ENCODE measurements at places on chromosomes 16 and 17.

DNA sequence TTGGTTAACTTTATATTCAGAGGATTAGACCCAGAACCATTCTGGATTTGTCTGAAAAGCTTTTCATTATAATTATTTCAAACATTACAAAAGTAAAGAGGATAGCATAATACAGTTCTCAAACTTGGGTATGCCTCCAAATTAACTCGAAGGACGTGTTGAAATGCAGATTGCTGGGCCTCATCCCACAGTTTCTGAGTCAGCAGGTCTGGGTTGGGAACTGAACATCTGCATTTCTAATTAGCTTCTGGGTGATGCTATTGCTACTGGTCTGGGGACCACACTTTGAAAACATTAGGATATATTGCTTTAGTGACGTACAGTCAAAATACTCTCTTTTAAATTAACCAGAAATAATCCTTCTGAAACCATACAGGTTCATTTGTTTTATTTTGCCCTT lies 10.0 kb downstream of the TPPP3 start:
- DNase-seq, result no peak

- no peak for DNase-seq
Measured at GRCh38 chr17:18862011-18862410, 4.1 kb downstream of the PRPSAP2 start.

GRCh38 chr16:73390936-73391335 lies 343.0 kb upstream of the ZFHX3 start:
- no peak for DNase-seq

DNA sequence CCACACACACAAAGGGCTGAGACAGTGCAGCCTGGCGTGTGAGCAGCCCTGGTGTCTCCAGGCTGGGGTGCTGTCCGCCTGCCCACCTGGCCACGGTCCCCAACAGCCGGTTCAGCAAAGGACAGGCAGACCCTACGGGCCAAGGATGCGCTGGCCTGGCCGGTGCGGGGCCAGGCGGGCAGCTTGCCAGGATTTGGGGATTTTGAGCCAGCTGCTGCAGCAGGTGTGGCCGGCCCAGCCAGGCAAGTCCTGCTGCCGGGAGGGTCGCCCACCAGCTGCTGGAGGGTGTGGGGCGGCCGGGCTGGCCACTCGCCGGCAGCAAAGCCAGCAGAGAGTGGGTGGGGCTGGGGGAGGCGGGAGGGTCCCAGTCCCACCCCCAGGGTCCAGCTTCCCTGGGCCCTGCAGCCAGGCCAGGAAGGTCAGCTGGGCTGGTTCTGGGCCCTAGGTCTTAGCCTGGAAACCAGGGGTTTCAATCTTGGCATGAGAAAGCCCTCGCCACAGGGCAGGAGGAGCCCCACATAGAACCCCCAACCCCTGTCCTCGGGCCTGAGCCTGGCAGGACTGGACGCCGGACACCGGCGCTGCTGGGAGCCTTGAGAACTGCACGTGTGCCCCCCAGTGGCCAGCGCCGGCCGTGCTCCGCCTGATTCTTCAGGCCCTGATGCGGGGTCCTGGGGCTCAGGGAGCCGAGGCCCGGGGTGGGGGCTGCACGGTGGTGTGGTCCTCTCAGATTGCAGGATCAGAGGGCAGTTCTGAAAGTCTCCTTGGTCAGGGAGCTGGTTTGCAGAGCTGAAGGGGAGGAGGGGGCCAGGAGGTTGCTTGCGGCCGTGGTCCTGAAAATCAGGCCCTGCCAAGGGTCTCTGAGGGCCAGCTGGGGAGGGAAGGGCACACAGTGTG lies 17.6 kb upstream of the SSTR5 start:
- peak; percentile 24 for DNase-seq

- no peak for DNase-seq
Measured at GRCh38 chr16:84949772-84950436, 61.4 kb downstream of the ZDHHC7 start.

DNA sequence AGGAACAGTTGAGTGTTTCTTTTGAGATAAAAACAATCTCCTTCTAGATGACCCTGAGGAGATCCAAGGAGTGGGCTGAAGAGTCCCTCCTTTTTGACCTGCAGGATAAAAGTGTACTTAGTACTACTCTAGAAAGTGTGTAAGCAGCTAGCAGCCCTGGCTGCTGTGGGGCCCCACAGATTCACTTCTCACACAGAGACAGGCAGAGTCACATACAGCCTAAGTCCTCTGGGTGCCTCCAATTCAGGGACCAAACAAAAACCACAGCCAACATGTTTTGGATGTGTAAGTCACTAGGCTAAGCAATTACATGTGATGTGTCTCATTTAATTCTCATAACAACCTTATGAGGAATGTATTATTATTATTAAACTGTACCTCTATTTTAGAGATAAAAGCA lies 97.1 kb downstream of the TMEM100 start:
- no peak for DNase-seq

DNA sequence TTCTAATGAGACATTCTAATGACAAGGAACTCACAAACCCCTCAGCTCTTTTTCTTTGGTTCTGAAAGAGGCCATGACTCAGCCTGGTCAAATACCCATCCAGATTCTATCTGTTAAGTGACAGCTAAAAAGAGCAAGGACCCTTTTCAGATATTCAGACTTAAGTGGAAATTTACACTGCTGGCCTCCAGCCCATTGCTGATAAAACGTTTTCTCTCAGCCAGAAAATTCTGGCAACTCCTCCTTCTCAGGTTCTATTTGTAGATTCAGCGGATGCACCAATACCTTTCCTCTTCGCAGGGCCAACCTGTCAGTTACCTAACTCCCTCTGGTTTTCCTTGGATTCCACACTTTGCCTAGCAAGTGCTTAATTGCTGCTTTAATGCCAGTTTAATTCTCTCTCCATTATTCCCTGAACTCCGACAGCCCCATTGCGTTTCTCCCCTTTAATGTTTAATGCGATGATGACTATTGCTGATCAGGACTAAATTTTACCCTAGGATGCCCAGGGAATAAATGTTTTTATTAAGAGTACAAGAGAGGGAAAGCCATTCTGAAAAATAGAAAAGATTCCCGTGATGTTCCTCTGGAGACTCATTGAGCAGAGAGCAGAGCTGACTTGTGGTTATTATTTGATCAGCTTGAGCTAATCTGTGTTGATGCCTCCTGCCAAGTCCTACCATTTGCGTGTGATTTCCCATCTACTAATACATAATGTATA lies 35.9 kb upstream of the TOM1L1 start:
- no peak for DNase-seq

GRCh38 chr17:7809086-7809790 lies 24.8 kb upstream of the KDM6B start:
- no peak for DNase-seq

- DNase-seq, result no peak
Measured at GRCh38 chr17:20080513-20080912, 71.4 kb downstream of the SPECC1 start.

- no peak for DNase-seq
Measured at GRCh38 chr17:57524839-57525568, 220.1 kb downstream of the CCDC182 start.
